ENCODE measurements at places on chromosomes 11 and 22.

- no peak for DNase-seq
Measured at GRCh38 chr11:48051217-48051830, 71.0 kb downstream of the PTPRJ start.

- DNase-seq = no peak
Measured at GRCh38 chr22:36913427-36914389, at the start of gene CSF2RB. Gene CSF2RB (plus strand): TSS chr22:36913628. CDS start chr22:36922208, 8,580 bp downstream.

- no peak for DNase-seq
Measured at GRCh38 chr22:46547179-46547882, 9.9 kb upstream of the CELSR1 start.

DNA sequence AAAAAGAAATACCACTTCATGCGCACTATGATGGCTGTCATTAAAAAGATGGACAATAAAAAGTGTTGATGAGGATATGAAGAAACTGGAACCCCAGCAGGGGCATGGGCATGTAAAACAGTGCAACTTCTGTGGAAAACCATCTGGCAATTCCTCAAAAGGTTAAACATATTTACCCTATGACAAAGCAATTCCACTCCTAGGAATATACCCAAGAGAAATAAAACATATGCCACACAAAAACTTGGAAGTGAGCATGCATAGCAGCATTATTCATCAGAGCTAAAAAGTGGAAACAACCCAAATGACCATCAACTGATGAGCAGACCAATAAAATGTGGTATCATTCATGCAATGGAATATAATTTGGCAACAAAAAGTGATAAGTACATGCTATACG, 50.1 kb downstream of the LRRC32 start:
- DNase-seq = no peak

- no peak for DNase-seq
Measured at GRCh38 chr11:126514061-126514693, 158.7 kb downstream of the ST3GAL4 start.

DNA sequence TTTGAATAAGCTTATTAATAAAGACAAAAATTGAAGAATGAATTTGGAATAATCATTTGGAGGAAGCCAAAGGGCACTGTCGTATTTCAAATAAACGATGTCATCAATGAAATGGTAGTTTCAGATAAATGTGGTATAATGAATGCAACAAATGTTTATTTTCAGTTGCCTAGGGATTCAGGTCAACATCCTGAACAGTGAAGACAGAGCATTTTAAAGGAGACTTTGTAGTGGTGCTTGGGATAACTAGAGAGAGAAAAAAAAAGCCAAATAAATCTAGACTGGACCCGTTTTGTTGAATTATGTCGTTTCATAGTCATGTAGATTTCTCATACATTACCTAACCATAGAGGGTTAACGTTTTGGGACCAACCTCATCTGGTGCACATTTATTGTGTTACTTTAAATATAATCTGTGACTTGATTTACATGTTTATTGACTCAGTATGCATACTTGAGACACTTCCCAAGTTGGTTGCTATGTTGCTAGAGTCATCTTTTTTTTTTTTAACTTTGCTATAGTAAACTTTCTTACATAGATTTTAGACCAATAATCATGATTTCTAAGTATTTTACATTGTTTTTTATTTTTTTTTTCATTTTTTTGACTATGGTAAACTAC, 111.1 kb downstream of the NCAM1 start:
- no peak for DNase-seq
